GDM1 (cell line): ENCODE measurements at places on chromosomes 7 and 10.

DNA sequence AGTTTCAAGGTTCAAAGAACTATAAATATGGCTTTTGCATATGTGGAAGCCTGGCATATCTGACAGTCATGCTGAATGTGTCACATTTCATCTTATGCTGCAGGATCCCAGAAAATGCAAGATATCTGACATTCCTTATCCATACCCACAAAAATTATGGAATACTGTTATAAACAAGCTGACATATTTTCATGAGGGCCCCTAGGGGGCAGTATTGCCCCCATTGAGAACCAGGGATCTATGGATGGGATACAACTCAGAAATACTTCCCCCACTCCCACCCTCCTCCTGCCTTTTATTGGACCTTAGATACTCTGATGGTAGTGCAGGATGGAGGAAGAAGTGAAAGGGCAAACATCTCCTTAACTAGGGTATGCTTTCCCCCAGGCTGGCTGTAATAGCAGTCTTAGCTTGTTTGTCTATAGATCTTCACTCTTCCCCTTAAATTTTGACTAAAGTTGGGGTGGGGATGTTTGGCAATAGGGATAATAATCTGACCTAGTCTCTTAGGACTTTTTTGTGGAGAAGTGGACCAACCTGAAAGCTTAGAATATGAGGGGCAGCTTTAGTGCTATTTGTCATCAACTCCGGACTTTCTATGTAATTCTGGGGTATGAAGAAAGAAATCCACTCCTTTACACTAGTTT is 3.5 kb upstream of the GNGT1 start:
- no peak for DNase-seq

GRCh38 chr10:53957401-53957800 is 843.6 kb downstream of the PCDH15 start:
- DNase-seq, result no peak

DNA sequence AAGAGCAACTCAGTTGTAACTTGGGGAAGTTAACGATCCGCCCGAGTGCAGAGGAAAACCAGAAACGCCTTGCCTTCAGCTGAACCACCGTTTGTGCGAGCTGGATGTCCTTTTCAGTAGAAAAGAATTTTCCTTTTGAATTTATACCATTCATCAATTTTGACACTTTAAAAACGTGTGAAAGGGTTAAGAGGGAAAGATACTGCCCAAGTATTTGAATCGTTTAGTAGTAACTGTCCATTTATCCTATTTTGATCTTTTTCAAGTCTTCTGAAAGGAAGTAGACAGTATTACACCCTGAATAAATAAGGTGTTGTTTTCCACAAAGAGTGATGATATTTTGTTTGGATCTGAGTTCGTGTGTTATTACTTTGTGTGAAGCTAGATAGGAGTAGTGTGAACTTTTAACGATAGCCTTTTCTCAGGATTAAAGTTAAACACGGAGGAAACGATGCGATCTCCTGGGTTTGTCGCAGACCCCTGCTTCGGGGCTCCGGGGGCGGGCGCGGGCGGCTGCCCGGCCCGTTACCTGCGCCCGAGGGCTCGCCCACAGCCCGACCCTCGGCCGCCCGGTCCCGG is 830 bp upstream of the BMI1 start:
- DNase-seq, result peak; percentile 30

GRCh38 chr10:106661133-106661766 is 503.3 kb downstream of the SORCS1 start:
- no peak for DNase-seq

GRCh38 chr7:117399820-117400422 is 27.4 kb downstream of the ASZ1 start:
- DNase-seq, result no peak

DNA sequence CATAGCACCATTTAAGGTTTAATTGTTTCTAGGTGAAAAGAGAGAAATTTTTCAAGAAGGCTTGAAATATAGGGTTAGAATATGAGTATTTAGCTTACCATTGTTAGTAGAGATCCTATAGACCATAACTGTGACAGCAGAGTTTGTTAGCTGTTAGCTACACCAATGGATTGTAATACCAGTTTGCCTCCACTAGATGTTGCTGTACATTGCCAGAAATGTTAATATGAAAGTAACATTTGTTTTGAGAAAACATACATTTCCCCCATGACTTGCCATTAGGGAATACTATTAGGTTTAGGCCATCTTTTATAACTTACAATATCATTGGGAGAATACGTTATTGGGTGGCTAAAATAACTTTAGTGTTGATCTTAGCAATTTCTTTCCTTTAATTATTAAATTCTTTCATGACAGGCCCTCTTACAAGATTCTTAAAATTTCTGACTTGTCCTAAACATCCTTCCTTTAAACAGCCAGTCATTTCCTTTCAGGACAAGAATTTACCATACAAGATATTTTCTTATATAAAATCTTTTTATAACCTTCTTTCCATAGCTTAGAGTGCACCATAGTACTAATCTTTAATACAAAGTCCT is 39.5 kb downstream of the ZNF117 start:
- no peak for DNase-seq

DNA sequence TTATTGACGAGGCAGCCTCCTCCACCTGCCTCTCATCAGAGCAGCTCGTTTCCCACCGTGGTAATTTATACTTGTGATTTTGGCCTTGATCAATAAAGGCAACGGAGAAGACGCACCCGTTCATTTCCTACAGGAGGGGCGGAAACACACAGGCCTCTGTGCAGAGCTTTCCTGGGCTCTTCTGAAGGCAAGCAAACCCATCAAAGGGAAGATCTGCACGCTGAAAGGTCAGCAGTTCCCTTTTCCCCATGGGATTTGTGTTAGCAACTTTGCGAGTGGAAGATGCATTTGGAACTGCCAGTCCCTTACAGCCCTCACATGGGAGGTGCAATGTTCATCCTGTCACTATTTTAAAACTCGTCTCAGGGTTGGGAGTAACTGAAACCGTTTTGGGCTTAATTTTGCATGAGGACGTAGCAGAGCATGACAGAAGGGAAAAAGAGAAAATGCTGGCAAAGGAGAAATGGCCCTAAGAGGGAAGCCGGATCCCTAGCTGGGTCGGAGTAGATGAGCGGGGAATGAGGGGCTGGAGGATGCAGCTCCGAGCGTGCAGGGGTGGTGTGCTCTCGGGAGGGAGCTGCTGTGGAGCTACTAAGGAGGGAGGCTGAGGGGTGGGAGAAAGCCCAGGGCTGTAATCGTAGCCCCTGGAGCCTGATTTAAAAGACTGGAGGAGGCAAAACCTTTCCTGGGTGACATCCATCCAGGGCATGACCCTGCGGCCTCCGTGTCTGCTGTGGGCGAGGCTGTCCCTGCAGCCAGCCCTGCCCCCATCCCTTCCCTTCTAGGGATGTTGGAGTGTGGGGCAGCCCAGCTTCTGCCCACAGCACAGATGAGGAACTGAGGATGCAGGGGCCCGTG is 111.1 kb upstream of the FAM20C start:
- DNase-seq, result no peak

- DNase-seq, result no peak
Observed at GRCh38 chr10:100565206-100565985, 29.7 kb downstream of the HIF1AN start.

DNA sequence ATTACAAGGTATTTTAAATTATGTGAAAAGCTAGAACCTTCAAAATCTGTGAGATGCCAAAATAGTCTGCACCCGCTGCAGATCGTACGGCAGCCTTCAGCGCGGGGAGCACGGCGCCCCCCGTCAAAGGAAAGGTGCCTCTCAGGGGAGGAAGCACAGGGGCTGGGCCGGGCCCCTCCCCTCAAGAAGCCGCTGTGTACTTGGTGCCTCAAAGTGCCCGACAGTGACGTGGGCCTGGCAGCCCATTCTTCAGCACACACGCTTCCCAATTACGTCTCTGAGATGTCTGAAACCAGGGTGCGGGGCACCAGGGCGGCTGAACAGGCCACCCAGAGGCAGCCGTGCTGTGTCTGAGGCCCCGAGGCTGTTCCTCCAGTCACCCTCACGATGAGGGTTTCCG is 116.1 kb downstream of the INPP5A start:
- DNase-seq, result no peak

DNA sequence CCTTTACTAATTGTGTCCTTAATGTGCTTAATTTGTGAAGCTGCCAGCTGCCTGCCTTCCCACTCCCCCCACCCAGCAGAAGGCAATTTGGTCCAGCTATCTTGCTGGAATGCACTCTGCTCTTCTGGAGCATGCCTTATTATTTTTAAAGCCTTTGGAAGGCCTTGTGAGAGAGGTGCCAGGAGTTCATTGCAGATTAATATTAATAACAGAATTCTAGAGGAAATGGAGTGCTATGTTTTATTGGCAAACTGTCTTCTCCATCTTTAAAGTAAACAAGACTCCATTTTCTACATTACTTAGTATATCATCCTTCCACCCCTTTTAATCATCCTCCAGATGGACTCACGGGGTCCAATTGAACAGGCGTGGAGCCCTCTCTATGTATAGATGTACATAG is 50.8 kb upstream of the ZNF32 start:
- DNase-seq, result no peak

- no peak for DNase-seq
Observed at GRCh38 chr10:125871338-125871737, 9.8 kb downstream of the DHX32 start.

GRCh38 chr7:118239014-118239413 is 14.5 kb downstream of the ANKRD7 start:
- no peak for DNase-seq

DNA sequence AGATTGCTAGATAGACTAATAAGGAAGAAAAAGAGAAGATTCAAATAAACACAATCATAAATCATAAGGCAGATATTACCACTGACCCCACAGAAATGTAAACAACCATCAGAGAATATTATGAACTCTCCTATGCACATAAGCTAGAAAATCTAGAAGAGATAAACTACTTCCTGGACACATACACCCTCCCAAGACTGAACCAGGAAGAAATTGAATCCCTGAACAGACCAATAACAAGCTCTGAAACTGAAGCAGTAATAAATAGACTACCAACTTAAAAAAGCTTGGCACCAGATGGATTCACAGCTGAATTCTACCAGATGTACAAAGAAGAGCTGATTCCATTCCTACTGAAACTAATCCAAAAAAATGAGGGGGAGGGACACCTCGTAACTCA is 24.5 kb upstream of the STARD3NL start:
- no peak for DNase-seq

DNA sequence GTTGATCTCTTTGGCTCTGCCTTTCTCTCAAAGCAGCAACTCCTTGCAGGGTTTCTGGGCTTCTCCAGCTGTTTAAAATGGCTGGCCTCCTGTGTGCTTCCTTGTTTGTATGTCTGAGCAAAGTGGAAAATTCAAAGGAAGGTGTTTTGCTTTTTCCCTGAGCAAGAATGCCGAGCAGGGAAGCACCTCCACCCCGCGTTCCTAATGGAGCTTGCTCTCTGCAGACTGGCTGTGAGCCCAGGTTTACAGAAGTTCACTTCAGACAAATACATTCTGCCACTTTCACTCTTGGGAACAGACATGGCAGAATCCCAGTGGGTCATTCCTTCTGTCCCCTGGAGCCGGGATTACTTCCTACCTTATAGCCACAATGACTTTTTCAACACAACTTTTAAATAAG is 181.8 kb upstream of the AGK start:
- no peak for DNase-seq

DNA sequence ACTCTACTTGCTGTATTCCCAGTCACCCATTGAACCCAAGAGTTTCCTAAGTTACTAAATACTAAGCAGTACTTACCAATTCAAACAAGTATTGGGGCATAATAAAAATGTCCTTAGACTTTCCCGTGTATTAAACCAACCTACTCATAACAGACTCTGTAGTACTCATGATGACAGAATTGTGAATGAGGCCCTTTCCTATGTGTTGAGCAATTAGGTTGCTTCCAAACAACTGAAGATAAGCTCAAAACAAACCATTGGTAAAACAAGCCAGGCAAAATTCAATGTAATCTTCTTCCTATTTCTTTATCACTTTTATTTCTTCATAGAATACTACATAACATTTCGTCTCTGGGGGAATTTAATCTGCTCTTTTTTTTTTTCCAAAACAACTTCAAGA is 106.5 kb upstream of the ANK3 start:
- no peak for DNase-seq

DNA sequence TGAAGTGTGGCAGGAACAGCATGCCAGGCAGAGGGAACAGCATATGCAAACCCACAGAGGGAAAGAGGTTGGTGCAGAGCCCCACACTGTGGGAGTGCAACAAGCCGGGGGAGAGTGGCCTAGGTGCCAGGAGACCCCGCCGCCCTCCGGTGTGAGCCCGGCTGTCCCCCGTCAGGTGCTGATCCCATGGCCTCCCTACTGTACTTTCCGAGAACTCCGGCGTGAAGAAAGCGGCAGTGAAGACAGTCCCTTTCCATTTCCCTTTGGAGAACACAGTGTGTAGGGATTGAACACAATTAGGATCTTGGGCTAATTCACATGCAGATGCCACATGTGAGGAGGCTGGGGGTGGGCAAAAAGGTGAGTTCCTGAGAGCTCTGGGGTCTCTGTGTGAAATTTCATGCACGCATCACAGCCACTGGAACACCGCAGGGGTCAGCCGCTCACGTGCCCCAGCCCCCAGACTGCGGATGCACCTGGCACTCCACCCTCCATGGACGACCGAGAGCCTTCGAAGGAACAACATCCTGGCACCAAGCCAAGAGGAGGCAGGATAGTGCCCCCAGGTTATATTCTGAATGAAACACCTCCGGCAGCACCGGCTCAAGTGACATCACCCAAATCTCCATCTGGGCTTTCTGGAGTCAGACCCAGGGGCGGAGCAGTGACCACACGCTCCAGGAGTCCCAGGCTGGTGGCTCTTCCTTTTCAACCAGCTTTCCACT is 82.1 kb upstream of the PPP2R2D start:
- no peak for DNase-seq
